ENCODE measurements at places on chromosomes 1 and 21. TPM values are rescaled to one million over a fixed set of nuclear protein-coding genes. Genes with fewer than 3 reads are reported as not detected.

The UTS2 gene
- polyA plus RNA-seq, result not detected

The FCRL1 gene
- 0.33 TPM for polyA plus RNA-seq

The GABRD gene
- 0.95 TPM for polyA plus RNA-seq

The PHLDA3 gene
- polyA plus RNA-seq, result 29.0 TPM

The NID1 gene
- 204 TPM for polyA plus RNA-seq
